Activated T-cell treated with anti-CD3 and anti-CD28 coated beads, Interleukin-2, amount 50 U/mL, for 72 hours (primary cell): ENCODE measurements at places on chromosomes 2 and 18. TPM values are rescaled to one million over a fixed set of nuclear protein-coding genes. Genes with fewer than 3 reads are reported as not detected.

The M1AP gene
- total RNA-seq, result not detected

The INPP5D gene
- total RNA-seq, result 64.8 TPM

The ARHGAP25 gene
- 38.3 TPM for total RNA-seq

The AQP12B gene
- not detected for total RNA-seq

The PER2 gene
- 12.4 TPM for total RNA-seq

The FSIP2 gene
- 0.14 TPM for total RNA-seq

The OTOF gene
- total RNA-seq, result 1.6 TPM

The ITSN2 gene
- 72.4 TPM for total RNA-seq

The RALB gene
- total RNA-seq, result 53.1 TPM

The VSNL1 gene
- not detected for total RNA-seq

The RGPD4 gene
- total RNA-seq, result not detected

The ANTXR1 gene
- not detected for total RNA-seq

The PASK gene
- 123 TPM for total RNA-seq
